Thoracic aorta (tissue), 2 donors: ENCODE measurements at places on chromosomes 1 and 21. TPM values are rescaled to one million over a fixed set of nuclear protein-coding genes. Genes with fewer than 3 reads are reported as not detected.

DNA sequence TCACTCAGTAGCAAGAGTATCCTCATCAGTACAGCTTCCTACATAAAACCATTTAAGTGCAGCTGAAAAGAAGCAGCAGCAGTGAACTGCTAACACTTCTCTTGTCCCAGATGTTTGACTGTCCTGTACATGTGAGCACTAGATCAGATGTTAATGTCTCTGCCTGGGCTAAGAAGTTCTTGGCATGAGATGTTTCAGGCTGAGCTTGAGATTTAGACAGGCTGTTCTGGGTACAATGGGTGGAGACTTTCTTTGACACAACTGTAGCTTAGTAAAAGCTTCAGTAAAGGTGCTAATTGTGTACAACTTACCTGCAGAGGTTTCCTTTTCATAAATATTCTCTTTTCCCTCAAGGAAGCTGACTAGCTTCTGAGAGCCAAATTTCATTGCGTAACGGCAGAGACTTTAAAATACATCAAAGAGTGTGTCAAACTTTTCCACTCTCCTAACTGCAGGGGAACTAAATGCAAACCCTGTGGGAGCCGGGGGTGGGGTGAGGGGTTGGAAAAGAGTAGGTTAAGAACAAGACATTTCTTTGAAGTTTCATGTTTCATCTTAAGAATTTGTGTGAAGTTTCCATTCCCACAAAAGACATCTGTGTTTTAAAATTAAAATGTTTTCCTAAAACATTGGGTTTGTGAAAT, 82.1 kb upstream of the CCDC190 start:
- DNase-seq, result no peak

GRCh38 chr1:206873603-206874188, 8.3 kb downstream of the IL20 start:
- DNase-seq, result no peak

Gene KCNK2
- 1.8 TPM for total RNA-seq

Gene SH2D1B
- not detected for total RNA-seq

Gene USH2A
- not detected for total RNA-seq

DNA sequence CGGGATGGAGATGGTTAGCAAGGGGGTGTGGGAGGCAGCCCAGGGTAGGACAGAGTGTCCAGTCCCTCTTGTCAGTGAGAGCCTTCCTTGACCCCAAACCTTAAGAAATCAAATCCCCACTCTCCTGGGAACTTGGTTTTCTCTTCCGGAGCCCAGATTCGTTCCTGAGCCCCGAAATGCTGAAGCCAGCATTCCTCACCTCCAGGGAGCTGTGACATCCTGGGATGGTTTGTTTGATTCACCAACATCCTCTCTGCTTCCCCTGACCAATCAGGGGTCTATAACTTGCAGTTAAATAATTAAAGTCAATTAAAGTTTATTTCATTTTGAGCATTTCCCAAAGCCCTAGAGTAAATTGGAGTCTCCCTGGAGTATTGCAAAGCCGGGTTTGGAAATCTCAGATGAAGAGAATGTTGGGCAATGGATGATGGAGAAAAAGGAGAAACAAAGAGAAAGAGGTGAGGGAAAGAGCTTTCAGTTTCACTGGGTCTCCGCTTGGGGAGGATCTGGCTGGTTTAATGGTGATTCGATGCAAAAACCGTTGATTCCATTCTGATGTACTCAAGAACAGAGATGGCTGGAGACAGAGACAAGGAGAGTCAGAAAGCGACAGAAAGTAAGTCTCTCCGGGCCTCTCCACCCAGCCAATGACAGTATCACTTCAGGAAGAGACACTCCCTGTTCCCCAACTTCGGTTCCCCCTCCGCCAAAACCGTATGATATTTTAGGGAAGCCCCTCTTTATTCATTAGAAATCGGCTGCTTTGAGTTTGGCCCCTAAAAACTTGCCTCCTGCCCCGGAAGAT, 12.8 kb upstream of the ALX3 start:
- DNase-seq, result no peak

DNA sequence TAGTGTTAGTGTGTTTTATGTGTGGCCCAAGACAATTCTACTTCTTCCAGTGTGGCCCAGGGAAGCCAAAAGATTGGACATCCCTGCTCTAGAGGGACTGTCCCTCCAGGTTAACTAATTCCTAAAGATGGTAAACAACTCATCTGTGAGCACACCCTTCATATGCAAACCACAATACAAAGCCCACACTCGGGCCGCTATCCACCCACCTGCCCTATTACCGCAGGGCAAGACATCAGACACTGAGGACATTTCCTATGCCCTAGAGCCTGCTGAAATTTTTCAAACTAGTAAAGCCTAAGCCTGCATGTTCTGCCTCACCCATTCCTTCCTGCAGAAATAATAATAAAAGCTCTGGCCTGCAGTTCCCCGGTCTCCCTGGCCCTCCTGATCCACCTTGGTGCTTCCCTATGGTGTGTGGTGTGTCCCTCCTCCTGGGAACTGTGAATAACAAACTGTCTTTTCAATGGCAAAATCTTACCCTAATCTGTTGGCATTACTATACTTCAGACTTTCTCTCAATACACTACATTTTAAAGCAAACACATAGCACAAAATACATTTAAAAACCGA, 39.3 kb upstream of the NTPCR start:
- no peak for DNase-seq

DNA sequence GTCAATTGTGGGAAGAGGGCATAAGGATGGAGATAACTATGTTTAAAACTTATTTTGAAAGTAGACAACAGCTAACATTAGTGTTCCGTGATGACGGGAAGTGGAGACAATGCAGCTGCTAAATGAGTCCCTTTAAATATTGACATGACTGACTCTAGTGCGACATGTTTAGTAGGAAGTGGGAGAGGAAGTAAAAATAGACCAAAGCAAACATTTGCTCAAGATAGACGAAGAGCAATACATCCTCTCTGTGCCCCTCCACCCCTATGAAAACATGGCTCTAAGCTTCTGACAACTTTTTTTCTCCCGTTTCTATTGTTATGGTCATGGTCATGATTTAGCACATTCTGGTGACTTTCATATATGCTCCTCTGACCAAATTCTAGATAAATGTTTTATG, 60.0 kb upstream of the HMCN1 start:
- no peak for DNase-seq

DNA sequence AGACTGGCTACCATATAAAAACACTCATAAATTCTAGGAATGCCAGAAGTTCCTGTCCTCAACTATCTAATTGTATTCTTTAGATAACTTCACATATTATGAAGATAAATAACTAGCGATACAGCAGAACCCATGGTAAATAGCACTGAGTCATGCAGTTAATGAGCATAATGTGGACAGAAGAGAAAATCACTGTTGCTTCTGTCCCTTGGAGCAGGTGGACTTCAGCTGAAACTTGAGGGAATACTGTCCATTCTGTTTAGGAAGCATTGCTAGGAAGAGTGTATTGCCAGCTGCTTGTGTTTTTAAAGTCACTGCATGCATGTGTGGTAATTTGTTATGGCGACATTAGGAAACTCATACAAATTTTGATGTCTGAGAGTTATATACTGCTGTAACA, 854.4 kb downstream of the LTN1 start:
- DNase-seq, result no peak

GRCh38 chr1:11248169-11248568, 14.2 kb downstream of the MTOR start:
- no peak for DNase-seq

Gene CD5L
- total RNA-seq, result not detected

DNA sequence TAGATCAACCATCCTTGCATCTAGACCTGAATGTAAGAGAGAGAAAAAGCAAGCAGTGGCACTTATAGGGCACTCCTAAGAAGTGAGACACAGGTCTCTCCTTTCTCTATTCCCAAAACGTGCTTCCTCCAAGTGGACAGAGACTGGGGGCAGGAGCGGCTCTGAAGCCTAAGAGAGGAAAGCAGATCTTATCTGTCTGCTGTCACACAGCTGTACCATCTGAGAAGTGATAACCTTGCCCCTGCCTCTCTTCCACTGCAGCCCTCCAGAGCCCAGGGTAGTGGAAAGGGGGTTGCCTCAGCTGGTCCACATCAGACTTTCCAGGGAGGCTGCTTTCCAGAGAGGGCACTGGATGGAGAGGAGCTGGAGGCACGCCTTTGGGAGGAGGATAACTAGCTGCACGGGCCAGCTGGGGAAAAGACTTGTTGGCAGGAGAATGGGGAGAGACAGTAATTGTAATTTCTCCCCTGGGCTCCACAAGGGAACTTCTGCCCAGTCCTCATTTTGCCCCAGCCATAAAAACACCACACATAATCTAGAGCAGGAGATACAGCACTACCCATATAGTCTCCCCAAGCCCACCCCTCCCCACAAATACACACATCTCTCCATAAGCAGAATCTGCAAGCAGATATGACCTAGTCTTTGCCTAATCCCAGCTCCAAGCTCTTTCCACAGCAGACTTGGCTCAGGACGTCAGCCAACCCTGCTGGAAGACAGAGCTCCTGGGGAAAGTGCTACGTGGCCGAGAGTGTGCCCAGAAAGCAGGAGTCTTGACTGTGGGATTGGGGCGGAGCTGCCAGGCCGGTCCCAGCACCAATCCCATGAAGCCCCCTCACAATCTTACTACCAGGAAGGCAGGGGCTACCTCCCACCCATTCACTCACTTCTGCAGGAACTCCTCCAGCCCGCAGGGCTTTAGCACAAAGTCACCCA, 31.2 kb downstream of the PIK3C2B start:
- no peak for DNase-seq

- DNase-seq, result no peak
These were observed at the start of gene NLRP3 for GRCh38 chr1:247415423-247416361. TSS of gene NLRP3 (plus strand) at chr1:247416173. CDS start at chr1:247418801, 2,628 bp downstream.

DNA sequence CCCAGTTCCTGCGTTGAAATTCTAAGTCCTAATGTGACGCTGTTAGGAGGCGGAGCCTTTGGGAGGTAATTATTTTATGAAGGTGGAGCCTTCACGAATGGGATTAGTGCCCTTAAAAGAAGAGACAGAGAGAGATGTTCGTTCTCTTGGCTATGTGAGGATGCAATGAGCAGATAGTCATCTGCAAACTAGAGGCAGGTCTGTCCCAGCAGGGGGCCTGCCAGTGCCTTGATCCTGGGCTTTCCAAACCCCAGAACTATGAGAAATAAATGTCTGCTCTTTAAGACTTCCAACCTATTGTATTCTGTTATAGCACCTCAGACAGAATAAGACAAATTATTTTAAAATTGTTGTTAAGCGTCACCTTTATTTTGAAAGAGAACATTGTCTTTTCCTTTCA, 123.1 kb upstream of the KCNJ6 start:
- DNase-seq, result no peak

DNA sequence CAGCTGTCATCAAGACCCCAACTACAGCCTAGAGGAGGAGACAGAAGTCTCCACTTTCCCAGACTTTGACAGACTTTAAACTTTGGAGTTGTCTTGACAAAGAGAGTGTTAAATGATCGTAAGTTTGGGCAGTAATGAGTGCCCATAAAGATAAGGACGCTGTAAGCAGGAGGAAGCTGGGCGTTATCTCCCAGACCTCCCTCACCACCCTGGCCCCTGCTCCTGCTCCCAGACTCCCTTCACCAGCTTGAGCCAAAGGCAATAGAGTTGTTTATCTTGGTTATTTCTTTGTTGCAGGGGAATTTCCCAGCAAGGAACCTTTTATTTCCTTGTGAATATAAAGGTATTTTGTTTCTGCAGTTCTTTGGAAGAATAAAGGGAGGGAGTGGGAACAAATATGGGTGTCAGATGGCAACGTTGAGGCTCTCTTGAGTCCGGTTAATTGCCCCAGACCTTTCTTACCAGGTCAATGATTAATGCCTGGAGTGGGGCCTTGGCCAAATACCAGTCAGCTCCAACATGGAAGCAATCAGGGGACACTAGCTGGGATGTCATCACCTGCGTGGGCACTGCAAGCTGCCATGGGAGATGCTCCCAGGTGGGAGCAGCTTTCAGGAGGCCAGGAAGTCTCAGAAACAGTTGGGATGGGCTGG, 4.4 kb downstream of the PIGR start:
- no peak for DNase-seq

GRCh38 chr1:59124166-59124565, 172.7 kb upstream of the FGGY start:
- no peak for DNase-seq

Gene CLCA2
- 0.28 TPM for total RNA-seq

DNA sequence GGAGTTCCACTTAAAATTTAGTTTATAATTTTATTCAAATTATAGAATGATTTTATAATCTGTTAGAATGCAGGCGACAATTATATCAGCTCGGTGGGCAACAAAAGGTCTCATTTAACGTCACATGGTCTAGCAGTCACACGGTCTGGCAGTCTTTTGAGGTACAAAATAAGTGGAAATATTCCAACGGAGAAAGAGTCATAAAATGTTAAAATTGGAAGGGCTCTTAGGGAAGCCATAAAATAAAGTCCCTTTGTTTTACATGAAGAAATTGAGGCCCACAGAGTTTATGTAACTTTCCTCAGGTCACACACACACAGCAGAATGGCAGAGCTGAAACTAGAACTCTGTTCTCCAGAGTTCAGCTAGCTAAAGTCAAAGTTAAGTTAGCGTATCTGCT, 84.4 kb upstream of the QSOX1 start:
- DNase-seq, result no peak

DNA sequence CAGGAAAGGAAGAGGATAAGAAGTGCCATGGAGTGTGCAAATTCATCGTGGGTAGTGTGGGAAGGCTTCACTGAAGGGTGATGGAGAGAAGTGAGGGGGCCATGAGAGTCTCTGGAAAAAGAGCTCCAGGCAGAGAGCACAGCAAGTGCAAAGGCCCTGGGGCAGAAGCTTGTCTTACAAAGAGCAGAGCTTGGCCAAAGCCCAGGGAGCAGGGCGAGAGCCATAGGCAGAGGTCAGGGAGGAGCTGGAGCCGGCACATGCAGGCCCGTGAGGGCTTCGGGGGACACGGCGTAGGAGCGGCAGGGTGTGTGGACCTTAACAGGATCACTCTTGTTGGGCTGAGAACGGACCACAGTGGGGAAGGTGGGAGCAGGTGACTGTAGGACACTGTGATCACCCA, 83.7 kb upstream of the EDN2 start:
- no peak for DNase-seq

DNA sequence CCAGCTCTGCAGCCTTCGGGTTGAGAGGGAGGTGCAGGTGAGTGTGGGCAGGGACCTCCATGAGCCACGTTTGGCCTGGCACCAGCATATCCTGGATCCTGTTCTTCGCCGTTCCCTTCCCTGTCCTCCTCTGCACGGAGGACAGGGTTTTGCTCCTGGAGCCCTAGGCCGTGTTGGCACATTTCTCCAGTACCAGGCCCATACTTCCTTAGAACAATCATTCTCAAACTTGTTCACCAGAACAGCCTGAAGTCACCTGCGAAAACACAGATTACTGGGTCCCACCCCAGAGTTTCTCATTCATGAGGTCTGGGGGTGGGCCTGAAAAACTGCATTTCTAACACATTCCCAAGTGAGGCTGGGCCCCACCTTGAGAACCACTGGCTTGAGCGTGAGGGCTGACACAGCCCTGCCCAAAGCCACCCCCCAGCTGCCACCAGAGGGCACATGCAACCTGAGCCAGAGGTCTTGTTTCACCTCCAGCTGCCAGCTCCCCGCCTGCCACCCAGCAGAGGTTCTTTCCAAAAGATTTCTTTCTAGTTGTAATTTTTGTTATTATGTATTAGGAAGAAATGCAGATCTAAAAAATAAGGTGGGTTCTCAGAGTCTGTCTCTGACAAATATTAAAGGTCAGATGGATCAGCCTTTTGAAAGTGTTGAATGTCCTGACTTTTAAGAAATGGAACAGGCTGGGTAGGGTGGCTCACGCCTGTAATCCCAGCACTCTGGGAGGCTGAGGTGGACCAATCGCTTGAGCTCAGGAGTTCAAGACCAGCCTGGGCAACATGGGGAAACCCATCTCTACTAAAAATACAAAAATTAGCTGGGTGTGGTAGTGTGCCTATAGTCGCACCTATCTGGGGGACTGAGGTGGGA, 39.6 kb upstream of the LDLRAP1 start:
- no peak for DNase-seq
